Renal cortical epithelial cell (primary cell): ENCODE measurements at places on chromosomes 1 and 21. TPM values are rescaled to one million over a fixed set of nuclear protein-coding genes. Genes with fewer than 3 reads are reported as not detected.
A peak's percentile ranks its signal among the peaks of the same experiment; 100 is the strongest.

- DNase-seq: no peak
Measured at GRCh38 chr1:11725616-11726015, 10.3 kb upstream of the AGTRAP start.

DNA sequence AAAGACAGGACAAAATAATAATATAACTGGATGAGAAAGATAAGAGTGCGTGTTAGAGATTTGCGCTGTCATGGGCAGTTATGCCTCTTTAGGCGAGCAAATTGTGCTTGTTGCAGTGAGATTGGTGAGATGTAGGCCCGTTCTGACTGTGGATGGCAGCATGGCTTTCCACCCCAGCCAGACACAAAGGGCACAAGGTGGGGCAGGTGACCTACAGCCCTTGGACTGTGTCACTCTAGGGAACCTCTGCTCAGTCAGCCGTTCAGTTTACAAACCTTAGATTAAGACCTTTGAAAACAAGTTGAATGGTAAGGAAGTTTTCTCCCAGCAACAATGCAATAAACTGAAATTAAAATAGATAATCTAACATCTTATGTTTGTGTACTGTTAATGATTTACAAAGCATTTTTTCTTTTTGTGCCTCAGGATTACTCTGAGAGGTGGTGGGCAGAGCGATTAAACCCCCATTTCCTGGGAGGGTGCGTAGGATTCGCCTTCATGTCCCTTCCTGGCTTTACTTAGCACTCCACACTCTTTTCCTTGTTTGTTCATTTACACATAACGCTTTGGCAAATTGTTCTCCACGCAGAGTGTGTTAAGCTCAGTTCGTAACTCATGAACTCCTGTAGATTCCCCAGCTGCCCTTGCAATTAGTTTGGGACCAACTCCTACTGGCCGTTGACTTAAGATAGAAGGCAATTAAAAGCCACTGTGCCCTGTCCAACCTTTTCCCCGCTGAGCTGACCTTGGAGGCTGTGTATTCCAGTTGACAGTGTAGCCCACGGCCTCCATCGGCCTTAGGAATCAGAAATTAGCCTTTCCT is 58.1 kb upstream of the IGSF5 start:
- DNase-seq: no peak

GRCh38 chr1:241470361-241470760 is 49.2 kb downstream of the FH start:
- no peak for DNase-seq

DNA sequence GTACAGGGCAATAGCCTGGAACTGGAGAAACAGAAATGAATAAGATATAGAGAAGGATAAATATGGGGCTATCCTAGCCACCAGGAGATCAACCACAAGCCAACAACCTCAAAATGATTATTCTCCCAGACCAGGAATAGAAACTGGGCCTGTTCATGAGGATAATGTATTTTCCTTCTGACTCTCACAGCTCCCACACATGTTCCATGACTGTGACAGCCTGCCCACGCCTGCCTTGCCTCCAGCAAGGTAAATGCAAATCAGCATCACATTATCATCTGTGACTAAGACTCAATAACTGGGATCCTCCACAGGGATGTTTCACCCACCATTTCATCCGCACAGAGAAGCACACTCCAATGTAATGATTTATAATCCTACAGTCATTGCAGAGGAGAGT is 3.3 kb downstream of the ENSA start:
- DNase-seq: peak; percentile 77

DNA sequence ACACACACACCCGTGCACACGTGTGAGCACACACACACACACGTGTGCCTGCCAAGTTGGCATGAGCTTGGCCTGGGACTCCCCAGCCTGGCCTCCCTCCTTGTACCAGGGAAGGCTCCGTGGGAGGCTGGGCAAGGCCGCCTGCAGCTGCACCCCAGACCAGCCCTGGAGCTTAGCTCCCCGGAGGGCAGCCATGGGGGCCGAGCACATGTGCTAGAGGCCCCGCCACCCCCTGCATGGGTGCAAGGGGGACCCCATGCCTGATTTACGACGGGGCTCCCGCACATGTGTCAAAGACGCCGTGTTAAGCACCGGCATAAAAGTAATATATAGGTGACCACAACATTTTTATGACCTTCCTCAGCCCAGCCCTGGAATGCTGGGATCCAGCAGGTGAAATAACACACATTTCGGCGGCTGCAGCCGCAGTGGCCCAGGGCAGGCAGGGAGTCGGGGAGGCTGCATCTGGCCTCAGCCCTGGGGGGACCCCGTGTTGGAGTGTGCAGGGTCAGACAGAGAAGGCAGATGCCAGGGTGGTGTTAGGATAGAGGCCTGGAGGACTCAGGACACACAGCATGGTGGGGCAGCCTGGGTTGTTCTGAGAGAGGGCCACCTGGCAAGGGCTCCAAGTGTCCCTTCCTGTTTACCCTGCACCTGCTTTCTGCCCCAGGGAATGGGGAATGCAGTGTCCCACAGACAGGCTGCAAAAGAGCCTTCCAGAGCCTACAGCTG is 56.3 kb downstream of the WNT9A start:
- no peak for DNase-seq

GRCh38 chr1:221451741-221452140 is 290.1 kb downstream of the DUSP10 start:
- no peak for DNase-seq

DNA sequence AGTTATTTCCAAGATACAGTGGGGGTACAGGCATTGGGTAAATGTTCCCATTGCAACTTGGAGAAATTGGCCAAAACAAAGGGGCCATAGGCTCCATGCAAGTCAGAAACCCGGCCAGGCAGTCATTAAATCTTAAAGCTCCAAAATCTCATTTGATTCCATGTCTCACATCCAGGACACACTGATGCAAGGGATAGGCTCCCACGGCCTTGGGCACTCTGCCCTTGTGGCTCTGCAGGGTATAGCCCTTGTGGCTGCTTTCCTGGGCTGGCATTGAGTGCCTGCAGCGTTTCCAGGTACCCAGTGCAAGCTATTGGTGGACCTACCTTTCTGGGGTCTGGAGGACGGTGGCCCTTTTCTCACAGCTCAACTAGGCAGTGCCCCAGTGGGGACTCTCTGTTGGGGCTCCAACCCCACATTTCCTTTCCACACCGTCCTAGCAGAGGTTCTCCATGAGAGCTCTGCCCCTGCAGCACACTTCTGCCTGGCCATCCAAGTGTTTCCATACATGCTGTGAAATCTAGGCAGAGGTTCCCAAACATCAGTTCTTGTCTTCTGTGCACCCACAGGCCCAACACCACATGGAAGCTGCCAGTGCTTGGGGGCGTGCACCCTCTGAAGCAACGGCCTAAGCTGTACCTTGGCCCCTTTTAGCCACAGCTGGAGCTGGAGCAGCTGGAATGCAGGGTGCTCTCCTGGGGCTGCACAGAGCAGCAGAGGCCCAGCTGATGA is 67.2 kb downstream of the HS2ST1 start:
- DNase-seq: no peak

DNA sequence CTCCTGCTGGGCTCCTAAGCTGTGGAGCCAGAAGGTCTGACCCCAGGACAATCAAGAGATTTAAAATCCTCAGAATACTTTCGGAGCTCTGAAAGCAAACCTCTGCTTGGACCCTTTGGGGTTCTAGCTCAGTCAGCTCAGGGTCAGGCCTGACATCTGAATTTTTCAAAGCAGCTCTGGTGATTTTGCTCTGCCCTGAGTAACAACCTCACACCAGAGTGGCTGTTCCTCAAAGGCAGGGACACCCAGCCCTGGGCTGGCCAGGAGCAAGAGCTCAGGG is 11.9 kb downstream of the SLC1A7 start:
- DNase-seq: no peak

GRCh38 chr1:2091611-2092604 is 41.7 kb downstream of the PRKCZ start:
- DNase-seq: no peak

GRCh38 chr21:33042812-33043211 is 17.1 kb downstream of the OLIG2 start:
- DNase-seq: peak; percentile 76

GRCh38 chr21:45093035-45093532 is 18.7 kb downstream of the ADARB1 start:
- DNase-seq: no peak

- peak; percentile 59 for DNase-seq
Measured at GRCh38 chr1:31373056-31373896, at the start of gene FABP3. TSS of gene FABP3 (minus strand) at chr1:31373076. CDS start at chr1:31373014, 62 bp downstream.

GRCh38 chr1:208201229-208201628 is 43.0 kb downstream of the PLXNA2 start:
- DNase-seq: peak; percentile 95

GRCh38 chr1:15053153-15053552 is 100.4 kb upstream of the TMEM51 start:
- no peak for DNase-seq

DNA sequence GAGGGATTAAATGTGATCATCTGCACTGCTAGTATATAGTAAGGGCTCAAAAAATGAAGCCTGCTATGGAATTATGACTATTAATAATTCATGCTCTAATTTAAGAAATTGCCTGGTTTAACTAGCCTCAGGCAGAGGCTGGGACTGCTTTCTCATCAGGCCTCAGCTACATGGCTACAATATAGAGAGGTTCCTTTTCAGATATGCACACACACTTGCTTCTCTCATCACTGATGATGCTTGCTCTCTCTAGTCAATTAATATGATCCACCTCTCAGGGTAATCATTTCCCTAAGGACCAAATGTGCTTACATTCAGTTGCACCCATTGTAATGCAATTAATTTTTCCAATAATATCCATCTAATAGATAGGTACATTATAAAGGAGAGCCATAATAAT is 324.9 kb upstream of the ST6GALNAC5 start:
- no peak for DNase-seq

DNA sequence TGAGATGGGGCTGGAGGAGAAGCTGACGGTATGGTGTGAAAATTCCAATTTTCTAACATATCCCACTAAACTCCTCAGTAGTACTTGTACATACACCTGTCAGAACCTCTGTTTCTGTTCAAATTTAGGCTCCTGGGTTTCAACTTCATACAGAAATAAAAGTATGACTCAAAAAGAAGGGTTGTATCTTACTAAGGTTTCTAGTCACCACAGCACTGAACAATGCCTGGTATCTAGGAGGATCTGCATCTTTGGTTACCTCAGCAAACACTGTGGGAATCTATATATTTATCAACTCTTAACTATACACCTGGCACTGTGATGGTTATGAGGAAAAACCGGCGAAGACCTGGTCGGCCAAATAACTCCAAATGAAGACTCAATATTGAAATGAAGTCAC is 13.8 kb downstream of the RBM34 start:
- DNase-seq: no peak

- DNase-seq: peak; percentile 69
Measured at GRCh38 chr1:25985171-25985570, 12.7 kb downstream of the PAFAH2 start.

- DNase-seq: no peak
Measured at GRCh38 chr1:80194221-80194620, 1187.7 kb upstream of the ADGRL4 start.

DNA sequence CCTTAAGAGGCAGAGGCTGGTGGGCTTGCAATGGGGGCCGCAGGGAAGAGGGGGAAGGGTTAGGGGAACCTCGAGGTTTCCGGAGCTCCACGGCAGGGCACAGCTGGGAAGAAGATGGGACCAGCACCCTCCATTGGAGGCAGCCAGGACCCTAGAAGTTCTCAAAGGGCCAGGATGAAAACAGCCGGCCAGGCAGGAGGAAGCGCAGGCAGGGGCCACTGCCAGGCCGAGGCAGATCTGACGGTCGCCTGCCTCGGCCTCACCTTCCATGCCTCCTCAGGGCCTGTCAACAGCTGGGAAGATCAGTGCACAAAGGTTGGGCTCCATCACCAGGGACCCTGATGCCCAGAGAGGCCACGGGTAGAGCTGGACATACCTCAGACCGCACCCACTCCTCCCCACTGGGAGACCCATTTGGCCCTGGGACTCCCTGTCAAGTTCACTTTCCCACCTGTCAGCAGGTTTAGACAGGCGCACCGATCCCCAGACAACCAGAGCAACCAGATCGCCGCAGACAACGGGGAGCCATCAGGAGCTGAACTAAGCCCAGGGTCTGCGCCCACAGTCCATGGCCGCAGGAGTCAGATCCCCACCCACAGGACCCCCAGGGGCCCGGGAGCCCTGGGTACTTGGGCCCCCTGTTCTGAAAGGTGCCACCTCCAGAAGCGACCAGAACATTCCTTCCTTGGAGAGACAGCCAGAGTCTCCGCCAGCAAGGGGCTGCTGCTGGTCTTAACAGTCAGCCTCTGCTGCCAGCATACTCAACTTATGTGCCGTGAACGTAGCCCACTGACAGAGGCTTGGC is 2.2 kb downstream of the SLC19A1 start:
- no peak for DNase-seq

- DNase-seq: no peak
Measured at GRCh38 chr1:18792747-18793146, 66.7 kb downstream of the TAS1R2 start.

DNA sequence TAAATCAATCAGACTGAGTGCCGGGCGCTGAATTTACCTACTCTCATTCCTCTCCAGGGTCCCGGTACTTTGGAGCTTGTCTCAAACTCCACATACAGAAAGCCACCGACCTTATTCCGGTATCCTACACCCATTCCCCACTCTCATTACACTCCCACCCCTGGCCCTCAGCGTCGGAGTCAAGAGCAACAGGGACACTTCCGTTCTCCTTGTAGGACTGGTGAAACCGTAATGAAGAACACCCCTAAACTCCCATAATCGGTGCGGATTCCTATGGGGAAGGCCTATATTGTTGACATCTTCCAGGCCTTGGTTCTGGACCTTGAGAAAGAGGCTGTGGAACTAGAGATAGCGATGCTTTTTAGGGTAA is 798 bp downstream of the ZBED6 start:
- DNase-seq: no peak

DNA sequence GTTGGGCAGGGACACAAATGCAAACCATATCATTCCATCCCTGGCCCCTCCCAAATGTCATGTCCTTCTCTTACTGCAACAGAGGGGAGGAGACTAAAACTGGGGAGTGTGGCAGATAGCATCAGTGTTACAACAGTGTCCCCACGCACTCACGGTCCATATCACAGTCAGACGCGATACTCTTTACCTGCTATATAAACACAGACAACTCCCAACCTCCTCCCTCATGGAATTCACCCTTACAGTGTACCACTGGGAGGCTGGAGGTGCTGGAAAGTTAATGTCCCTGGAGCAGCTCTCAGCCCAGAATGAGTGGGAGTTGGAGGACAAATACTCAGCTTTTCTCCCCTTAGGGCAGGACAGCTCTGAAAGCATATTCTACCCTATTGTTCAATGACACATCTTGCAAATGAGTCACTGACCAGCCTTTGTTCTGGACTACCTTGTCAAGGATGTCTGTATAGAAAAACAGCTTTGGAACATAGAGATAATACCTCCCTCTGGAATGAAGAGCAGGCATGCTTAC is 445.9 kb downstream of the SETD4 start:
- peak; percentile 86 for DNase-seq

EVI5 gene
- 35.7 and 45.0 TPM in 2 replicates for total RNA-seq

POU3F1 gene
- 0.05 TPM in 1 of 2 replicates, not detected in the other for total RNA-seq

NGF gene
- total RNA-seq: 4.9 TPM in 1 of 2 replicates, not detected in the other

CD84 gene
- total RNA-seq: not detected in 2 replicates

RHCE gene
- 0.15 and 1.2 TPM in 2 replicates for total RNA-seq

GLRX2 gene
- 12.0 and 15.2 TPM in 2 replicates for total RNA-seq

IL19 gene
- total RNA-seq: not detected in 2 replicates

STIL gene
- total RNA-seq: 4.9 and 10.8 TPM in 2 replicates

PPOX gene
- total RNA-seq: 24.9 and 36.8 TPM in 2 replicates

LRRIQ3 gene
- 0.17 and 2.5 TPM in 2 replicates for total RNA-seq

ADAMTS4 gene
- total RNA-seq: under 0.01 and 0.35 TPM in 2 replicates
